A549 treated with CORT108297 at 1 μM for 4 hours (cell line): ENCODE measurements at places on chromosomes 3 and 15. TPM values are rescaled to one million over a fixed set of nuclear protein-coding genes. Genes with fewer than 3 reads are reported as not detected.

The C15orf62 gene
- total RNA-seq, result 0.05 to 0.08 TPM (median 0.08 TPM) in 5 replicates

The TPRG1 gene
- 0.11 to 0.28 TPM (median 0.15 TPM) in 5 replicates for total RNA-seq

The RAD51 gene
- 18.1 to 22.0 TPM (median 19.8 TPM) in 5 replicates for total RNA-seq

The CHAC1 gene
- total RNA-seq, result 3.1 to 9.5 TPM (median 5.5 TPM) in 5 replicates

The MESP2 gene
- total RNA-seq, result 0.10 to 0.81 TPM (median 0.47 TPM) in 5 replicates

The GRK7 gene
- total RNA-seq, result not detected in 5 replicates

The SUSD5 gene
- 3.0 to 4.4 TPM (median 3.1 TPM) in 5 replicates for total RNA-seq

The PRRT3 gene
- 0.87 to 2.0 TPM (median 1.7 TPM) in 5 replicates for total RNA-seq

The ALG1L2 gene
- not detected in 5 replicates for total RNA-seq

The CKMT1A gene
- total RNA-seq, result 2.5 to 4.1 TPM (median 2.7 TPM) in 5 replicates

The AHSG gene
- total RNA-seq, result 0.05 to 0.09 TPM in 2 of 5 replicates, not detected in the others

The TM4SF18 gene
- 37.6 to 44.7 TPM (median 41.3 TPM) in 5 replicates for total RNA-seq

The GHSR gene
- total RNA-seq, result not detected in 5 replicates
